ENCODE measurements at places on chromosomes 1 and 21. TPM values are rescaled to one million over a fixed set of nuclear protein-coding genes. Genes with fewer than 3 reads are reported as not detected.

DNA sequence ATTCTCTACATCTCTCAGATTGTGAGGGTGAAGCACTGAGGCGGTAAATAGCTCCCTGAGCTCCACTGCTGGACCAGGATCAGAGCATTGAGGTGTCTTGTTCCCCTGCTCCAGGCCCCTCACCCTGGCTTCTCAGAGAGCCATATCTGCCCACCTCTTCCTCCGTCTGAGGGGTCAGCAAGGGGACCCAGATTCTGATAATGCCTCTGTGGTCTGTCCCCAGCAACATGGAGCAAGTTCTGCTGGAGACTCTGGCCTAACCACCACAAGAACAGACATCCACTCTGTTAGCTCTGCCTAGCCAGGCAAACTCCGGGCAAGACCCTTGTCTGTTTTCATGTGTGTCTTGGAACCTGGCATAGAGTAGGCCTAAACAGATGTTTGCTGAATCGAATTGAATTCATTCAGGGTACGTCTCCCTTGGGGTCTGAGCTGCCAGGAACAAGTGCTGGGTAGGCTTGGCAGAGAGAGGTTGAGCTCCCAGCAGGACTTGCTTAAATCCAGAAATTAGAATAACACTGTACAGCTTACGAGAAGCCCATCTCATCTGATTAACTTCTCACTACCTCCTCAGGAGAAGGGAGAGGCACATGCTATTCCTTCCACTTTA lies 2.3 kb downstream of the TRAF5 start:
- no peak for DNase-seq

DNA sequence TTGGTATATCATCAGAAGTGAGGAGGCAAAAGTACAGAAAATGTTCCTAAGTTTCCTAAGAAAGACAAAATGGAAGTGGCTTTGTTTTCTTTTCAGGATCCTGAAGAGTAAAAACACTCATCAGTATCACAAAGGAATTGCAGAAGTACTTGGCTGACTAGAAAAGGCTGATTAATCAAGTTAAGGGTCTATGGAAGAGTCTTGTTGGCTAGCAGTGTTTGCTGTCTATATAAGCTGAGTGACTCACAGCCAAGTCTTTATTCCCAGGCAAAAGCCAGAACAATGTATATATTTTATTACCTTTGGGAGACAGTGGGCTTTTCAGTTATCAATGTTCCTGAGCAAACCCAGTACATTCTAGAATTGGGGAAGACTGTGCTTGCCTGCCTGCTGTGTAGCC lies 777.0 kb downstream of the PLA2G4A start:
- DNase-seq: no peak

DNA sequence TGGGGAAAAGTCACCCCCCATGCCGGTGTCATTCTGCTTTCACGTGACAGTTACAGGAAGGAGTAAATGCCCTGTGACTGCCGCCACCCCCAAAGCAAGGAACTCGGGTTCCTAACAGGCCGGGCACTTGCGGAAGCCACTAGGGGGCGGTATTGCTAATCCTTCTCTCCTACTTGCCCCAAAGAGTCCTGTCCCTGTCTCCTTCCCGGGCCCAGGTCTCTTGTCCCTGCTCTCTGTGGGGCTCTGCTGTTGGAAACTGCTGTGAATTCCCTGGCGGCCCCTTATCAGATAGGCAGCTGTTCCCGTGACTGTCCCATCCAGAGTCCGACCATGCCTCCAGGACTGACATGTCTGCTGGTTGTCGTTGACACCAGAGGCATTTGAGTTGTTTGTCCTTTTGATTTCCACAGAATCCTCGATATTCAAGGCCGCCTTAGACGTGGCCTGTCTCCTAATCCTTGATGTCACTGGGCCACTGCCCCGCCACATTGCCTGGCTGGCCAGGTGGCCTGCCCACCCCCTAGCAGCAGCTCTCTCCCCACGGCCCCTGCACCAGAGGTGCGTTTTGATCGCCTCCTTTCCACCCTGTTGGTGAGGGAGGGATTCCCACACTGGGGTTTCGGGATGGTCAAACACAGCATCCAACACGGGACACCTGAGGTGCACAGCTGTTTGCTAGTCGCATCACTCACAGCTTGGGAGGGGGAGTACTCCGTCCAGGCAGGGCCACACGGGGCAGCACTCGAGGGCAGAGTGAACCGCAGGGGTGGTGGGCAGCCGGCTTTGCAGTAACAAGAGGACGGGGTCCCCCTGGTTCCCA lies 37.3 kb downstream of the CHAF1B start:
- DNase-seq: no peak

The IL19 gene
- not detected for polyA plus RNA-seq

DNA sequence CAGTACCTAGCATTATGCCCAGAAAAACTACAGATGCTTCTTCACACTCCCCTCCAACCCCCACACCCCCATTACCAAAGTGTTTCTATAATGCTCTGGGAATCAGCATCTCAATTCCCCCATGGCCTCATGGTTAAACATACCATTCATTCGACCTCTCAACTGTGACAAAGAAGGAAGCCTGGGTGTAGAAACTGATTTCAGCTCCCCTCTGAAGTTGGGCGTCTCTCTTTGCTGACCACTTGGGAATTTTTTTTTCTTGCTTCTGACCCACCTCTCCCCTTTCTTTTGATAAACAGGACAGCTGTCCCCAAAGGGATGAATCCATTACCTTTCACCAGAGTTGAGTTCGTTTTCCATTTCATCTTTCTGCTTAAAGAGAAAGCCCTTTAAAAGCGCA lies 116.4 kb upstream of the HOOK1 start:
- DNase-seq: no peak

DNA sequence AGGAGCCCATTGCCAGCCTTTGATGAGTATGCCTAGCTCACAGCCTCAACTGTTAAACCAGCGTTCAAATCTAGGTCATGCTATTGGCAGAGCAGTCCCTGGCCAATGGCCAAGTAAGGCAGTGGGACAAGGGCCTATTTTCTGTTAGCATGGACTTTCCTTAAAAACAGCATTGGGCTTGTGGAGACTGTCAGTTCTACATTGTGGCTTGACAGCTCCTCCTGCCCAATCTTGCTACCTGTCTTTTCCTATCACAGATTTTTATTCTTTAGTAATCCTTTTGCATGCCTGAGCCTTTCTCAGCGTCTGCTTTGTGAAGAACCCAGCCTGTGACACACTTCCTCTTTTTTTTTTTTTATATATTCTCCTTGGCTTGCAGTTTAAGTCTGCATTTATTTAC lies 56.4 kb downstream of the DIP2A start:
- DNase-seq: no peak
